ENCODE measurements at places on chromosomes 1 and 21.

- DNase-seq = no peak
Observed at GRCh38 chr1:177116941-177117340, 47.6 kb downstream of the ASTN1 start.

DNA sequence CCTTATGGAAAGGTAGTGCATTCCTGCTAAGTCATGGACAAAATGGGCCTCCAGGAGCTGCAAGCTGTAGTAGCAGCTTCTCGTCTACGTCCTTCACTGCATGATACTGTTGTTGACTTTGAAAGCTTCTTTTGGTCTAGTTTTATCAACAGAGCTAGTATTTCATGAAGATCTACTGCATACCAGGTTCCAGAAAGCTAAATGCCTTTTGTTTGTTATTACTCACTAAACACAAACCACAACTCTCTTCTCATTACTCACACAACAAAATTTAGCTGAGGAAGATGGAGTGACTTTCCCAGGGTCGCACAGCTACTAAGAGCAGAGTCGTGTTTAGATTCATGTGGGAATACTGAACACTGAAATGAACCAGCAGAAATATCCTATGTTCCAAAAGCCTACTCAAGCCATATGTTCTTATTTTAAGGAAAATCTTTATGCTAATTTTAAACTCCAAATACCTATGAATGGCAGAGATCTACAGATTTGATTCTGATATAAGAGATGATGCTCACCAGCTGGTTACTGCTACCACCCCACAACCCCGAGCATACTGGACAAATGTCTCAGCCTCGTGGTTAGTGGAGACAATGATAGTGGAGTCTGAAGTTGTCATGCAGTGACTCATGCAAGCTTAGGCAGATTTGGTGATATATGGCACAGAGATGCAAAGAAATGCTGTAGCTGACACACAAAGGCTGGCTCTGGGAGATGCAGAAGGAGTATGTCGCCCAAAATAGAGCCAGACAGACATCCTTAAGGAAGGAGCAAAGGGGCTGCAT, 20.6 kb downstream of the PGBD2 start:
- no peak for DNase-seq

DNA sequence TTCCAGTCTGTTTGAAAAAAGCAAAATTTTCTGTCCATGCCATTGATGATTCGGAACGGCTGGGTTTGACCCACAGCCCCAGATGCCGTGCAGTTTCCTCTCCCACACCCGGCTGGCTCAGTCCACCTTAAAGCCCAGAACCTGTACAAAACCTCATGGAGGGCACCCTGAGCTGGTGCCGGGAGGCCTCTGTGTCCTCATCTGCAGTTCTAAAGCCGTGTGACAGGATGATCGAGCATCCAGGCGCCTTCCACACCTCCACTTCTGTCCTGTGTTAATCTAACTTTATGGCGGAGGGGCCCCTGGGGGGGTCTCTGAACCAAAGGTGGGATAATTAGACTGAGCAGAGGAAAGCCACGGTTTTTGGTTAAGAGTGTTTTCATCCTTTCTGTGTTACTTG, 49.6 kb downstream of the SLC37A1 start:
- no peak for DNase-seq

DNA sequence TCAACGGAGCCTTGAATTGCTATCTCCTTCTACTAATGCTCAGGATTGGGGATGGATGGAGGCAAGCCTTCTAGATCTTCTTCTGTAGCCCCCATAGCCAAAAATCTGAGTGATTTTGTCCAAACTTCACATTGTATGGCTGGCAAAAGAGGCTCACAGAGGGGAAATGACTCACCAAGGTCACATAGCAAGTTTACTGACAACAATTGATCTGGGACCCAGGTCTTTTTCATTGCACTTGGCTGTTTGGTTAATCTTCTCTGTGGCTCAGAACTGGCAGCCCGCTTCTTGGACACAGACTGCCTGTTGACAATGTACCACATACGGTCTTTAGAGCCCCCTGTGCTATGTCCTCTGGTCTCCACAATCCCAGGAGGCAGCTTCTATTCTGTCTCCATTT, 3.0 kb upstream of the LACTBL1 start:
- DNase-seq = no peak

DNA sequence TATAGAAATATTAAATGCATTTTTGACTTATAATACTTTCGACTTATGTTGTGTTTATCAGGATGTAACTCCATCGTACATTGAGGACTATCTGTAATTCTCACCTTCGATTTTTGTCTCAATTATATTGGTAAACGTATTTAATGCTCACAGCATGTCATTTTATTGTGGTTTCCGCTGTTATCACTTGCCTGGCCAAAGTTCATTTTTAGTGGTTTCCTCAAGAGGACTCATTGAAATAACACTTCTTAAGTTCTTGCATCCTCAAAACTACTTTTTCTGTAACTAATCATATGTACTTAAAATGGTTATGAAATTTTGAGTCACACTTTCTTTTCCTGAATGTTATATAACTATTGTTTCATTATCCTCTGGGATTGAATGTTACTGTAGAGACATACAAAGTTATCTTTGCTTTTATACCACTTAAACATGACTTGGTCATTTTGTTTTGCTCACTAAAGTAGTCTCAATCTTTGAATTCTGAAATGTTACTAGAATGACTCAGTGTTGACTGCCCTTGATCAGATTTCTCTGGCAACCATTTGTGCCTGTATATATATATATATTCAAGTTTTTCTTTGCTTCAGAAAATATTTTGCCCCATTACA, 289.6 kb upstream of the PROX1 start:
- DNase-seq = no peak

Data from T-helper 1 cell (primary cell).